Astrocyte (in vitro differentiated cells and primary cell): ENCODE measurements at places on chromosomes 11 and 22.
A peak's percentile ranks its signal among the peaks of the same experiment; 100 is the strongest.

DNA sequence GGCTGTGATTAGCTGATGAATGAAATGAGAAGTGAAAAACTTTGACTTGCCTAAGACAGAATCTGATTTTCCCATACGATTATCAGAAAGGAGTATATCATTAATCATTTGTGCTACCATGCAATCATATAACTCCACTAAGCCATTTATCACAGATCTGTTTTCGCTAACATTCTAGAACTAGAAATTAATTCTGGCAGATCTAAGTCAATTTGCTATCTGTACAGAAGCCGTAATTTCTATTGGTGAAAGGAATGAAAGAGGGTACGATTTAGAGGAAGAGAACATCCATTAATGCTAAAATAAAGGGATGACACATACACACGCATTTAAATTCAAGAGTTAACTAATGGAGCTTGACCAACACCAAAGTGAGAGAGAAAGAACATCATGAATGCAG, 201.6 kb downstream of the SBF2 start:
- DNase-seq = no peak

GRCh38 chr11:103608566-103608965, 427.9 kb upstream of the DDI1 start:
- DNase-seq = peak; percentile 59

- no peak for DNase-seq
These were observed 219.1 kb upstream of the ARHGAP42 start for GRCh38 chr11:100467821-100468508.

- DNase-seq = peak; percentile 71
These were observed 20.8 kb downstream of the BID start for GRCh38 chr22:17753401-17753989.

DNA sequence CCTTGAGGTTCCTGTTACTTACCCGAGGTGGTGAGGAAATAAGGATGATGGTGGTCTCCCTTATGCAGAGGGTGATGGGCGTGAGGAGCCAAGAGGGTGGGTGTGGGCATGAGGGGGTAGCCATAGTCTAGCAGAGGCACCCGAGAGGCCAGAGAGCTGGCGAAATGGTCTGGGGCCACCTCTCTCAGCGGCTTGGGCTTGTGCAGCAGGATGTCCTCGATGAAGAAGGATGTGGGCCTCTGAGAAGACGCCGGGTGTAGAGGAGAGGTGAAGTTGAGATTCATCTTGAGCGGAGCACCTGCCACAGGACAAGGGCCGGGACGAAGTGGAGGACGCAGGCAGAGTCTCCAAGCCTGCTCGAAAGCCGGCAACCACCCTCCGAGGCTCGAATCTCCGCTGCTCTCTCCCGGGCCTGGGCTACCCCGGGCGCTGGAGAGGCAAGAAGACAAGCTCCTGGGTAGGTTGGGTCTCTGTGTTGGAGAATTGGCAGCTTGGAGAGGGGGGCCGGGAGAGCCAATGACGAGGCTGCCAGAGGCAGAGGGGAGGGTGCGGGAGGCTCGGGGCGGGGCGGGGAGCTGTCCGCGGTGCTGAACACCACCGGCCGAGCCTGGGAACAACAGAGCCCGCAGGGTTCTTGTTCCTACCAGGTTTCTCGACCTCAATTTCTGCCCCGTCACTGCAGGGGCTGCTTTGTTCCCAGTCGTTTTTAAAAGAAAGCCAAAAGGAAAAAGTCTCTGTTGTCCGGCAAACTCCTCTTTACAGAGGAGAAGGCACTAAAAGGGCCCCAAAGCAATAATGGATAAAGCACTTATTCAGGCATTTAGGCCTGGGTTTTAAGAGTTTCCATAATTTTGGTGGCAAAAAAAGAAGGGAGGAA, at the start of gene BSX:
Gene BSX (minus strand): TSS at position 447 of the 877 bp plus-strand sequence. CDS start 163 bp downstream, at position 284.
- DNase-seq = peak; percentile 8

DNA sequence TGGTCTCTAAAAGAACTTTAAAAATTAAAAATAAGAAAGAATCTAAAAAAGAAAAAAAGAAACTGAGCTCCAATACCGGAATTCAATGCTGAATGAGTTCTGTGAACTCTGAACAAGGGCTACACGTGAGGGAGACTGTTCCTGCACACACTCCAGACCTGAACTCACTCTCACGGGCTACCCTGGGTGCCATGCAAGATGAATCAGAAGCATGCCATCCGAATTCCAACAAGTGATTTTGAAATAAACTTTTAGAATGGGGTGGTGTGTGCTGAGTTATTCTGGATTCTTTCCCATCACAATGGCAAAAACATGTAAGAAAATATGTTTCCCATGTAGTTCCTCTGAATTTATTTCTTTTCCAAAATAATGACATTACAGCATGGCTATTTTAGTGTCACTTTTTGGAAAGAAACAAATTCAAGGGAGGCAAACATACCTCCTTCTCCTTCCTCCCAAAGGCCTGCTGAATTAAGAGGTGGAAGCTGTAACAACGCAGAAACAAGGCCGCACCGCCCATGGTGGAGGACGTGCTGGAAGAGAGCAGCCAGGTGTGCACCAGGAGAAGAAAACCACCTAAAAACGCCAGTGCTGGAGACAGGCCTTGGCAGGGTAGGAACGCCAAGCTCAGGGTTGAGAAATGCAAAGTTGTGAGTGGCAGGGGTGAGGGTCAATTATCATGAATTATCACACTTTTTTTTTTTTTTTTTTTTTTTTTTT, 63.2 kb upstream of the ARFGAP3 start:
- DNase-seq = peak; percentile 52

- no peak for DNase-seq
These were observed 128.1 kb upstream of the SPON1 start for GRCh38 chr11:13834463-13834862.

- no peak for DNase-seq
These were observed 4.2 kb downstream of the TST start for GRCh38 chr22:37014835-37015586.

- DNase-seq = no peak
These were observed 39.3 kb upstream of the ABTB2 start for GRCh38 chr11:34397120-34397519.

- peak; percentile 52 for DNase-seq
These were observed 147.6 kb downstream of the MIAT start for GRCh38 chr22:26804911-26805539.

DNA sequence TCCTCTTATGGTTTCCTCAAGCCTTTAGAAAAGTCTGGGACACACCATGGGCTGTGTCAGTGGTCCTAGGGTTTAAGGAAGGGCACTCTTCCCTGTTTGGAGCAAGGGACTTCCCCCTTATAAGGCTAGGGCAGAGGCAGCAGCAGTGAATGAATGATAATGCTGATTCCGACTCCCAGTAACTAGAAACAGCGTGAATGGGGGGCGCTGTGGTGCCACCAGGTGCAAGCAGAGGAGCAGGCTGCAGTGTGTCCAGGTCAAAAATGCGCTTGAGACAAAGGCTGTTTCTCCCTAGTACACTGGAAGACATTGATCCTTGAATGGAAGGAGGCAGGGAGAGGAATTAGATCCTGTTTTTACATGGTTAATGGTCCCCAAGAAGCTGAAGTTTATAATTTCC, 11.6 kb upstream of the RIC3 start:
- DNase-seq = no peak

DNA sequence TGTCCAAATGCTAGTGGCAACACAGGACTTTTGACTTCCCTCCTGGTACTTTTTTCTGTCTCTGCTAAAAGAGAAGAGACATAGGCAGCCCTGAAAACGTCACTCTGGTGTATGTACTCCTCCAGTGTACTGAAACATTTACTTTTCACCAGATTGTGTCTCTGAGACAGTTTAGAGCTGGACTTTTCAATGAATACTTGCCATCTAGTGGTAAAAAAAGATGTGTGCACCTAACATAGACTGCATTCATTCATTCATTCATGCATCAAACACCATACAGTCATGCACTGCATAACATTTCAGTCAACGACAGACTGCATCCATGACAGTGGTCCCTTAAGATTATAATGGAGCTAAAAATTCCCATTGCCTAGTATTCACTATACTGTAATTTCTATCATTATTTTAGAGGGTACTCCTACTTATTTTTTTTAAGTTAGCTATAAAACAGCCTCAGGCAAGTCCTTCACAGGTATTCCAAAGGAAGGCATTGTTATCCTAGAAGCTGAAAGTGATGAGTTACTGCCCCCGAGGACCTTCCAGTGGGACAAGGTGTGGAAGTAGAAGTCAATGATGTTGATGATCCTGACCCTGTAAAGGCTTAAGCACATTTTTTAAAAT, 186.2 kb downstream of the SPON1 start:
- peak; percentile 6 for DNase-seq
